Activated CD8-positive, alpha-beta memory T cell treated with anti-CD3 and anti-CD28 coated beads for 1 hour (primary cell): ENCODE measurements at places on chromosomes 16 and 17.

DNA sequence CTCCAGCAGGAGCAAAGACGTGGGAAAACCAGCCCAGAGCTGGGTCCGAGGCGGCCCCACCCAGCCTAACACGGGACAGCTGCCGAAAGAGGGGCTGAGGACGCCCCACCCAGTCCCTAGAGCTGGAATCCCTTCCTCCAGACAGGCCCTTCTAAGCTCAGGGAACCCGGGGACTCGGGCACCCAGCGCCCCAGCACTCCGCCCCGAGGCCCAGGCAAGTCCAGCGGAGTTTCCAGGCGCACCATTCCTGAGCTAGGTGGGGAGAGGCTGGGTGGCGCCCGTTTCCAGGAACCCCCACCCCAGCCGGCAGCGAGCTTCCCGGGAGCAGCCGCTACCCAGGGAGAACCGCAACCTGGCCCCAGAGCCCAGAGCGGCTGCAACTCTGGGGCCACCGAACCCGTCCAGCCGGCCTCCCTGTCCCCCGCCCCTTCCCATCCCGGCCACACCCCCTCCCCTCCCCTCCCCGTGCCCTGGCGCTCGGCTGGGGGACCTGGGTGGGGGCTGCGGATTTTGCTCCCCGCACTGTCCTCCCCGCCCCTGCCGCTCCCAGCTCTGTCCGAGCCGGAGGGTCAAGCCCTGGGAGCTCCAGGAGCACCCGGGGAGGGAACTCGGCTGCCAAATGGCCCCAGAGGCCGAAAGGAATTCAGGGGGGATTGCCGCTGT lies 536 bp downstream of the TMC6 start:
- no peak for DNase-seq

GRCh38 chr16:88387180-88387765 lies 4.5 kb downstream of the ZNF469 start:
- no peak for DNase-seq

DNA sequence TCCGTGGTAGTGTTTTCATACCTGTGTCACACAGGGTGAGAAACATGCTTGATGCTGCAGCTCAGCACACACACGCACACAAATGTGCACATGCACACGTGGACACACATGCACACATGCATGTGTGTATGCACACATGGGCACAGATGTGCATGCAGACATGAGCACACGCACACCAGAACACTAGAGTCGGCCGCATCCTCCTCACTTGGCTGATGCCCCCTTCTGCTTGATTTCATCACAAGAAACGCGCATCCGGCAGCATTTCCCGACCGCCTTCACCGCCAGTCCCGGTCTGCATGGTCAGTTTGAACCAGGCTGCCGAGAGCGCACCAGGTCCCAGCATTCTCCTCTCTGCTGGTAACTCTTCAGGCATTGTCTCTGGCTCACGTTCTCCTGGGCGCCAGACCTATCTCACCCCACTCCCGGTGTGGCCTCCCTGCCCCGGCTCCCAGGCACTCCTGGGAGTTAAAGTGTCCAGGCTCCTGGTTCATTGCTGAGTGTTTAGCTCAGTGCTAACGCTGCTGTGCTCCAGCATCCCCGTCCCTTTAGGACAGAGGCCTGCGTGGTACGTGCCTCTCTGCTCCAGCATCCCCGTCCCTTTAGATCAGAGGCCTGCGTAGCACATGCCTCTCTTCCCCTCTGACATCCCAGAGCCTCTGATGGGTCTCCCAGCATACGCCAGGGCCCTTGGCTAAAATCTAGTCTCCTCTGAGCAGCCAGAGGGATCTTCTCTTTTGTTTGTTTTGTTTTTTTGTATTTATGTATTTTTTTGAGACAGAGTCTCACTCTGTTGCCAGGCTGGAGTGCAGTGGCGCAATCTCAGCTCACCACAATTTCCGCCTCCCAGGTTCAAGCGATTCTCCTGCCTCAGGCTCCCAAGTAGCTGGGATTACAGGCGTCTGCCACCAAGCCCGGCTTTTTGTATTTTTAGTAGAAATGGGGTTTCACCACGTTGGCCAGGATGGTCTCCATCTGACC lies 16.0 kb downstream of the BAIAP2 start:
- DNase-seq = no peak

GRCh38 chr17:81073967-81074839 lies 39.3 kb downstream of the BAIAP2 start:
- no peak for DNase-seq

DNA sequence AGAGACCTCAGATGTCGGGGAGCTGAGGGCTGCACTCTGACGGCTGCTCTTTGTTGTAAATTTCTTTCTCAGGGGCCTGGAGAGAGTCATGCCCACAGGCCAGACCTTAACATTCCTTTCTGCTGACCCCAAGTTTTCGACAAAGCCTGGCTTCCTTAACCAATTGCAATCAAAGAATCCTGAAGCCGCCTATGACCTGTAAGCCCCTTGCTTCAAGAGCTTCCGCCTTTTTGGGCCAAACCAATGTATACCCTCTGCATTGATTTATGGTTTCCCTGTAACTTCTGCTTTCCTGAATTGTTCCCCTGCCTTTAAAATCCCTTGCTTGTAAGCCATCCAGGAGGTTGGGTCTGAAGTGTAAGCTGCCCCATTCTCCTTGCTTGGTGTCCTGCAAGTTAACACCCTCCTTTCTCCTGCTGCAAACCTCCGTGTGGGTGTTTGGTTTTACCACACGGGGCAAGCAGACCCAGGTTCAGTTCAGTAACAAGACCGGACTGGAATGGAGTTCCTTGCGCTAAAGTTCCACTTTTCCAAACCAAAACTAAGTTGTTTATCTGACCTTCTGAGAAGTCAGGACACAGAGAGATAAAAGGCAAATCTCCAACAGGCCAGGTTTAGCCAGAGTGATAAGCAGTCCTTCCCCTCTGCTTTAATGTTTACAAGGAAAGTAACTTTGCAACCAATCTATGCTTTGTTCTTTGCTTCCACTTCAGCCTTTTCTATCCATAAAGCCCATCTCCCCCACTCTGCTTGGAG lies 141.6 kb downstream of the KCNJ12 start:
- no peak for DNase-seq

GRCh38 chr16:87956098-87956364 lies 4.8 kb downstream of the BANP start:
- DNase-seq = no peak

GRCh38 chr16:22089910-22090309 lies 2.4 kb upstream of the VWA3A start:
- DNase-seq = no peak

DNA sequence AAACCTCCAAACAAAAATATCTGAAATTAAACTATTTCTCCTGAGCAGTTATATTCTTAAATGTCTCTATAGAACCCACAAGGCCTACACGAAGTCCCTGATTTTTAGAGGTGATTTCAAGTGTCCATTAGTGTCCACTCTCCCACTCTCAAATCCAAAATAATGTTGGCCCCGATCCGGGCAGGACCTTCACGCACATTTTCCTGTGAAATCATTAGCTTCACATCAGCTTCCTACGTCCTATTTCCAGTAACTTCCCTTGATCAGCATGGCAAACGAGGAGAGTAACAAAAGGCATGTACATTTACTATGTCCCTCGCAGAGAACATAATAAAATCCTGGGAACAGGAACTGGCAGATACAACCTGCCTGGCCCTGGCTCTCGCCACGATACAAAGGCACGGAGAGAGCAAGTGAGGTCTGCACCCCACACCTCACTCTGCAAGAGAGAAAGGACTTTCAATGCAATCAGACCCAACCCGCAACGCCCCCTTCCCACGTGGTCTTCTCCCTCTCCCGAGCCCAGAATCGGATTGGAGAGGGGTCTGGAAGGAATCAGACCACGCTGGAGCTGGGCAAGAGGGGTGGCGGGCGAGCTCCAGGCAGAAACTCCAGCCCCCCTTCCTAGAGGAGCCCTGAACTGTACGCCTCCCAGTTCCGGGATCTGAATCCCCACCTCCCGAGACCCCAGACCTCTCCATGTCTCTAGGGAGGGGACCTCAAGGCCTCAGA lies 17.5 kb upstream of the C17orf78 start:
- no peak for DNase-seq

DNA sequence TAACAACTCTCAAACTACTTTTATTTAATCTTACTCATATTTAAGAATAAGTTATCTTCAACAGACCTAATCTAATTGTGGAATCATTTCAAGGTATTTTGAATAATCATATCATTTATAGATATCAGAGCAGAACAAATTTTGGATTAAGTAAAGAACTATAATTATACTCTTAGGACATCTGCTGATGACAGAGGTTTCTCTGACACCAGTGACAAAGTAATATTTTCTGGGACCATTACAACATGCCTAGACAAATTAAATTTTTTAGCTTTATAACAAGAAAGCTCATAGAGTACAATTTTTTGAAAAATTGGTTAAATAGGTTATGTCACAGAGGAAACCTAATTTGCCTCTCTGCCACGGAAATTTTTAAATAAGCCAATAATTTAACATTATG lies 30.5 kb downstream of the C16orf87 start:
- DNase-seq = no peak

- no peak for DNase-seq
These were observed 5.2 kb upstream of the RAI1 start for GRCh38 chr17:17675925-17676534.

DNA sequence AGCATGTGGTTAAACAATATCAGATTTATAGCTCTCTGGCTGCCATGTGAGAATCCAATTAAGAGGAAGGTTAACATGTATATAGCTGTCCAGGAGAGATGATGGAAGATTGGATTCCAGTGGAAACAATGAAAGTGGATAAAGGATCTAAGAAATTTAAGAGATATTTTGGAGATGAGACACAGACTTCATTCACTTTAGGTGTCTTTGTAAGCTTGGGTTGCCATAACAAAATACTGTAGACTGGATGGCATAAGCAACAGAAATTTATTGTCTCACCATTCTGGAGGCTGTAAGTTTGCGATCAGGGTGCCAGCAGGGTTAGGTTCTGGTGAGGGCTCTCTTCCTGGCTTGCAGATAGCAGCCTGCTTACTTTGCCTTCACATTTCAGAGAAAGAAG lies 155.9 kb upstream of the MYOCD start:
- DNase-seq = no peak

DNA sequence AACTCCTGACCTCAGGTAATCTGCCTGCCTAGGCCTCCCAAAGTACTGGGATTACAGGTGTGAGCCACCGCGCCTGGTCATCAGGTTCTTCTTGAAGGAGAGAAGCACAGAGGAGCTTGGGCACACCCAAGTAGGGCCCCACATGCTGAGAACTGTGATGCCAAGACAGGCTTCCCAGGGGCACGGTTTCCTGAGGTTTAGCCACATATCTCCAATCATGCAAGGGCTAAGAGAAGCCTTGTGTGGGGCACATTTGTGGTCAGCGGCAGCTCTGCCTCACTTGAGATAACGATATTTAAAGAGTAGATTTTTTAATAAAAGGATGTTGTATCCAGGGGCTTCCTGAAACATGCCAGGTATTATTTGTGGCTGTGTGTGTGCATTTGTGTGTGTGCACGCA lies 46.9 kb downstream of the CUEDC1 start:
- no peak for DNase-seq

DNA sequence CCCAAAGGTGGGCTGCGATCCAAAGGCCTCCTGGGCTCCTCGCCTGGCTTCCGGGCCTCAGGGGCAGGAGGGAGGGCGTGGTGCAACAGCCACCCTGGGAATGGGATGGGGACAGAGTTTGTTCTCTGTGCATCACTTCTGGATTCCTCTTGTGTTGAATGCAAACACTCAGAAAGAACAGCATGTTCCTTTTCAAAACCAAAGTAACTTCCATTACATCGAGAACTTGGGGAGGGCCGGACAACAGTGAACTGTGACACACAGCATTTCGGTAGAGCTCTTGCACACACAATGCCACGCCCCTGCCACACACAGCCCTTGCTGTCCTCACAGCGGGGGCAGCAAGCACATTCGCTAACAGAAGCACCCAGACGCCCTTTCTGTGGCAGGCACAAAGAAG lies 36.1 kb upstream of the FASN start:
- DNase-seq = no peak

- no peak for DNase-seq
These were observed 59.2 kb downstream of the BMERB1 start for GRCh38 chr16:15493466-15494180.

DNA sequence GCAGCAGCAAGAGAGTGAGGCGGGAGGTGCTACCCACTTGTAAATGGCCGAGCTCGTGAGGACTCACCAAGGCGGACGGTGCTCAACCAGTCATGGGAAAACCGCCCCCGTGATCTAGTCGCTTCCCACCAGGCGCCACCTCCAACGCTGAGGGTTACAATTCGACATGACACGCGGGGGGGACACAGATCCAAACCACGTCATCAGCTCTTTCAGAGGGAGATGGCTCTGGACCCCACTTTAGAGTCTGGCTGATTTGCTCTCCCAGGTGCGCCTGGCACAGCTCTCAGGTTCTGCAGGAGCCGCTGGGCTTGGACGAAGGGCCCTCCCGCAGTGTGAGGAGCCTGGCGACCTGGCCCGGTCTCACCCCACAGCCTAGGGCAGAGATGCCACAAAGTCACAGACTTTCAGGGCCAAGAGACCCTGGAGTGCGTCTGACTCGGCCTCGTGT lies 21.1 kb upstream of the DOC2B start:
- no peak for DNase-seq
